ENCODE measurements at places on chromosomes 1 and 21.

DNA sequence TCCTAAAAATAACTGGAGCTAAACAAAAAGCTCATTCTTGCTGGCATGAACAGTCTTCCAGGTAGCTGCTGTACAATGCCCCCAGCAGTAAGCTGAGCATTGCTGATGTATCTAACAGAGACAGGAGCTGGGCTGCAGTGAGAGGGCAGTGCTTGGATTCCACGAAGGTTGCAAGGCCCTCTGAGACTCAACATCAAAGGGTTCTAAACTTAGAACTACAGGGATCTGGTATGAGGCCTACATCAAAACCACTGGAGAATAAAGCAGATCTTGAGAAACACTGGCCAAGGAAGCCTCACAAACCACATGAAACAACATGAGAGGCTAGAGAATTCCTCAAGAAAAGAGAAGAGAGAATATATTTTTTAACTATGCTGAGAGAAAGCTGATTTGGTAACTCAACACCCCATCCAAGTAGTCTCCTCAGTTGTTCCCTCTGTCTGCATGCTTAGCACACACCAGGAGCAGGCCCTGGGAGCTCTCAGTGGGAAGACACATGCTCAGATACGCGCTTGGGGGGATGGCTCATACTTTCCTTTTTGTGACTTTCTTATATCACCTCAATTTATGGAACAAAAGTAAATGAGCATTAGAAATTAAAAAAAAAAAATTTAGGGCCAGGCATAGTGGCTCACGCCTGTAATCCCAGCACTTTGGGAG lies 27.7 kb downstream of the DSTYK start:
- DNase-seq, result no peak

GRCh38 chr21:40270047-40270446 lies 402.8 kb downstream of the PCP4 start:
- no peak for DNase-seq

GRCh38 chr1:225923381-225923691 lies 714 bp downstream of the PYCR2 start:
- no peak for DNase-seq

- DNase-seq, result no peak
Measured at GRCh38 chr1:87684713-87685205, 356.1 kb downstream of the LMO4 start.

DNA sequence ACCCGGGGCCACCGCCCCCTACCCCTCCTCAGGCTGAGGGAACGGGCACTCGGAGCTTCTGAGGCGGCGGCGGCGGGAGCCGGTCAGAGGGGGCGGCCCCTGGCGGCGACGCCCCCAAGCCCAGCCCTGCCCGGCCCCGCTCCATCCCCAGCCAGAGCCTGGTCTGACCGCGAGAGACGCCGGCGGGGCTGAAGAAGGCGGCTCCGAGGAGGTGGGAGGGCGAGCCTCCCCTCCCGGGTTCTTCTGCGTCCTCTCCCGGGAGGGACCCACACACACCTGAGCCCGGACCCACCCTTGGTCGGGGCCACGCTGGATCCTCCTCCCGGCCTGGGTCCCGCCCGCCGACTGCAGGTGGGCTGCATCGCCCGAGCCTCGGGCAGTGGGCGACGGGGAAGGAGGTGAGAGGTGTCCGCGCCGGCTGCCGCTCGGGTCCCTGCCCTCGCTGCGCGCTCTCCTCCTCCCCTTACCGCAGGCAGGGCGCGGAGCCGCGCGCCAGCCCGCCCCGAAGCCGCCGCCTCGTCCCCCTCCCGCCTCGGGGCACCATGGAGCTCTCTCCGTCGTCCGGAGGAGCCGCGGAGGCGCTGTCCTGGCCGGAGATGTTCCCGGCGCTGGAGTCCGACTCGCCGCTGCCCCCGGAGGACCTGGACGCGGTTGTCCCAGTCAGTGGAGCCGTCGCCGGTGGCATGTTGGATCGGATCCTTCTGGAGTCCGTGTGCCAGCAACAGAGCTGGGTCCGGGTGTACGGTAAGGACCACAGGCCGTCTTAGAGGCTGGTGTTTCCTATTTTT lies at the start of gene RASAL2:
RASAL2 (plus strand) TSS at position 154 of the 788 bp plus-strand sequence; CDS start at position 543, 389 bp downstream.
- DNase-seq, result no peak

DNA sequence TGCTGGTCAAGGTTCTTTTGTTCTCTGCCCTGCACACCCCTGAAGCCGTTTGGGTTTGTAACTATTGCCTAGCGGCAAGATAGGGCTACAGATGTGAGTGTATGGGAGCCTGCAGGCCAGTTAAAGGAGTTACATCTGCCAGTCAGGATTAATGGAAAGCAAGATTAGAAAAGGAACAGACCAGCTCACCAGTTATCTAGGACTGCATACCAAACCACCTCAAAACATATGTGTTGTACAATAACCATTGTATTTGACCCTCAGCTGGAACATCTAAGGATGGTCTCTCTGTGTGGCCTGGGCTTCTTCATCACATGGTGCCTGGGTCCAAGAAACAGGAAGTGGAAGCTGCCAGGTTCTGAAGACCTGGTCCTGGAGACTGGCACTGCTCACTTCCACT lies 52.5 kb upstream of the FBXO28 start:
- no peak for DNase-seq

DNA sequence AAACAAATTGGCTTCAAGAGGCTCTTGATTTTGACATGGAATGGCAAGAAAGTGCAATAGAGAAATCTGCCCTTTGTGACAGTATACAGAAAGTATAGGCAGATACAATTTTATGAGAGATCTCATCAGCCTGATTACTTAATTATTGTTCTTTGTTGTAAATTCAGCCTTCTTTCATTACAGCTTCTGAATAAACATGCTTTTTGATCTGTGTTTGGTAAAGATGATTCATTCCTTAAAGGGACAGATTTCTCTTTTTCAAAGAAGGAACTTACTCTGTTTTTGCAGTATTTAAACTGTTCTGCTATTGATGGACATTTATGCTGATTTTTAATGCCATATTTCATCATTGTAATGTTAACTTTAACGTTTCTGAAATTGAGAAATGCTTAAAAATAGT lies 13.7 kb upstream of the MPC2 start:
- no peak for DNase-seq

- no peak for DNase-seq
Measured at GRCh38 chr1:44292651-44293050, 62.4 kb downstream of the ERI3 start.

DNA sequence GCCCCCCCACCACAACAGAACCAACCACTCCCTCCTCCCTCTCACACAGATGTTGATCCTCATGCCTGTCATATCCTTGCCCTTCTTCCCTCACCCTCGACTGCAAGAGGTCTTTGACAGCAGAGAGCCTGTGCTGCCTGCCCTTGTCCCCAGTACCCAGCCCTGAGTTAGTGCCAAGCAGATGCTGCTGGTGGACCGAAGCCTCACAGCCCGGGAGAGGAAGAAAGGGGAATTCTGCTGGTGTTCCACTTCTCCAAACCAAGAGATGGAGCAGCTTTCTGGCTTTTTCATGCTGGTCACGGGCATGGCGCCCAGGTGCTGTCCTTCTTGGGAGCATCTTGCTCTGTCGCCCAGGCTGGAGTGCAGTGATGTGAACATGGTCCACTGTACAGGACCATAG lies 69.1 kb downstream of the SLC66A1 start:
- no peak for DNase-seq

- DNase-seq, result no peak
Measured at GRCh38 chr1:51559064-51559500, 40.0 kb upstream of the EPS15 start.

DNA sequence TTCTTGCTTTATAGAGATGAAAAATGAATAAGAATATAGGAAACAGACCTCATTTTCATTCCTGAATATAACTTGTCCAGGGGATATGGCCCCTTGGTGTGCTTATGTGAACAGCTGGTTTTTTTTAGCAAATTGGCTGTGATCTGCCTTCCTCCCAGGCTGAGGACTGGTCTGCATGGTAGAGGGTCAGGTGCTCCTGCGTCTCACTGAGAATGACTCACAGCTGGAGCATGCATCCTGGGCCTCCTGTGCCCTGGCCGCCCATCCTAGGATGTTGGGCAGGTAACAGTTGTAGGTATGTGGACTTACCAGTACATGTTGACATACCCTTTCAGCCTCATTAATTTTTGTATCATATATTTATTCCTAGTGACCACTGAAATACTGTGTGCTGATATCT lies 29.8 kb downstream of the AGT start:
- no peak for DNase-seq

DNA sequence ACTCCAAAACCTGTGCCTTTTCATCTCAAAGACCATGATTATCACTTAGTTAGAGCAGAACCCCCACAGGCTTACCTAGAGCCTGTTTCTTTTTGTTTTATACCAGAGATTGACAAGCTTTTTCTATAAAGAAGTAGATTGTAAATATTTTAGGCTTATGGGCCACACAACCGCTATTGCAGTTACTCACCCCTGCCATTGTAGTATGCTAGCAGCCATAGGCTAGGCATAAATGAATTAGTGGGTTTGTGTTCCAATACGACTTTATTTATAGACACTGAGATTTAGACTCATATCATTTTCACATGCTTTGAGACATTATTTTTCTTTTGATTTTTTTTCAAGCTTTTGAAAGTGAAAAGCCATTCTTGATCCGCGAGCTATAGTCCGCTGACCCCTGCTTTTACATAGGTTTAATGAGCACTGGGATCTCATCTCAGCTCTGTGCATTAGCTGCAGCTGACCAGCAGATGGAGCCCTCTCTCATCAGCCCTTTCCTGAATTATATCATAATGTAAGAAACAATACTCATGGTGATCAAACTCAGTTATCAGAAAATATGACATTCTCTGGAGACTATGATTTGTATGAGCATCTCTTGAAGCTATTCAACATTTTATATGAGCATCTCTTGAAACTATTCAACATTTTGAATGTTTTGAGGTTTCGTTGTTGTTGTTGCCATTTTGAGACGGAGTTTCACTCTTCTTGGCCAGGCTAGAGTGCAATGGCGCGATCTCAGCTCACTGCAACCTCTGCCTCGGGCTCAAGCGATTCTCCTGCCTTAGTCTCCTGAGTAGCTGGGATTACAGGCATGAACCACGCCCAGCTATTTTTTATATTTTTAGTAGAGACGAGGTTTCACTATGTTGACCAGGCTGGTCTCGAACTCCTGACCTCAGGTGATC lies 111.9 kb upstream of the L1TD1 start:
- DNase-seq, result peak; percentile 6

- DNase-seq, result no peak
Measured at GRCh38 chr1:4108331-4108730, 208.3 kb upstream of the C1orf174 start.

- DNase-seq, result no peak
Measured at GRCh38 chr1:246184503-246184902, 322.6 kb downstream of the SMYD3 start.

DNA sequence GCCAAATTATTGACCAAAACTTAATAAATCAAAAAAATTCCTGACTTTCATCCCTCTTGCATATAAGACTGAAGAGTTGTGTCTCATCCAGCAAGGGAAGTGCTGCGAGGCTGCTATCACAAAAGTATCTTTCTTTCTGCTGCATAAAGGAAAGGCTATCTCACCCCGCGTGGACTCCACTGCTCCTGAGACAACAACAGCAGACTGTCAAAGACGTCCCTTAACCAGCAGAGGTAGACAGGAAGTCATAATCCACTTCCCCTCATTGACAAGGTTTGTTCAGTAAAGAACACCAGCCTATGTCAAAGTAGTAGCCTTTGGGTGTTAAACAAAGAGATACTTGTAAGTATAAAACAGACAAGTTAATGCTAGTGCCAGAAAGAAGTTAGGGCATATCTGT lies 29.4 kb downstream of the VPS26C start:
- DNase-seq, result no peak

- no peak for DNase-seq
Measured at GRCh38 chr1:234241941-234242490, 131.2 kb upstream of the COA6 start.

DNA sequence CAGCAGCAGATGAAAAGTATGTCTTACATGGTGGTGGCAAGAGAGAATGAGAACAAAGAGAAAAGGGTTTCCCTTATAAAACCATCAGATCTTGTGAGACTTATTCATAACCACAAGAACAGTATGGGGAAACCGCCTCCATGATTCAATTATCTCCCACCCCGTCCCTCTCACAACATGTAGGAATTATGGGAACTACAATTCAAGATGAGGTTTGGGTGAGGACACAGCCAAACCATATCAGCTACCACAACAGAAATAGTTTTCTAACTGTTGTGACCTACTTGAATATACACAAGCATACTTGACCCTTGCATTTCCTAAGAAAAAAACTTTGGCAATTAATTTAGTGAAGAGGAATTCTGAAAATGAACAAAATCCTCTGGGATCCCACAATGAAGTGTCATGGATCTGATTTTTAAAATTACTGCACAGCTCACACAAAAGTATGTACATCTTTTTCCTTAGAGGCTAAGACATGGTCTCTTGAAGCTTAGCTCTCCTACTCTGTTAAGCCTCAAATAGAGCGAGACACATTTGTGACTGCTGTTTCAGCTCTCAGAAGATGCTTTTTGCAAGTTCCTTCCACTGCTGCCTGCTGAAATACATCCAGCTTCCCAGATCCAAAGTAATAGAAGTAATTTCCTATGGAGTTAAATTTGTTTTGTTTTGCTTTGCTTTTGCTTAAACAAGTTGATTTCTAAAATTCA lies 265.8 kb downstream of the DPYD start:
- no peak for DNase-seq

GRCh38 chr1:175331891-175332290 lies 139.3 kb upstream of the KIAA0040 start:
- DNase-seq, result no peak

- no peak for DNase-seq
Measured at GRCh38 chr1:54857746-54858561, 29.0 kb downstream of the DHCR24 start.

DNA sequence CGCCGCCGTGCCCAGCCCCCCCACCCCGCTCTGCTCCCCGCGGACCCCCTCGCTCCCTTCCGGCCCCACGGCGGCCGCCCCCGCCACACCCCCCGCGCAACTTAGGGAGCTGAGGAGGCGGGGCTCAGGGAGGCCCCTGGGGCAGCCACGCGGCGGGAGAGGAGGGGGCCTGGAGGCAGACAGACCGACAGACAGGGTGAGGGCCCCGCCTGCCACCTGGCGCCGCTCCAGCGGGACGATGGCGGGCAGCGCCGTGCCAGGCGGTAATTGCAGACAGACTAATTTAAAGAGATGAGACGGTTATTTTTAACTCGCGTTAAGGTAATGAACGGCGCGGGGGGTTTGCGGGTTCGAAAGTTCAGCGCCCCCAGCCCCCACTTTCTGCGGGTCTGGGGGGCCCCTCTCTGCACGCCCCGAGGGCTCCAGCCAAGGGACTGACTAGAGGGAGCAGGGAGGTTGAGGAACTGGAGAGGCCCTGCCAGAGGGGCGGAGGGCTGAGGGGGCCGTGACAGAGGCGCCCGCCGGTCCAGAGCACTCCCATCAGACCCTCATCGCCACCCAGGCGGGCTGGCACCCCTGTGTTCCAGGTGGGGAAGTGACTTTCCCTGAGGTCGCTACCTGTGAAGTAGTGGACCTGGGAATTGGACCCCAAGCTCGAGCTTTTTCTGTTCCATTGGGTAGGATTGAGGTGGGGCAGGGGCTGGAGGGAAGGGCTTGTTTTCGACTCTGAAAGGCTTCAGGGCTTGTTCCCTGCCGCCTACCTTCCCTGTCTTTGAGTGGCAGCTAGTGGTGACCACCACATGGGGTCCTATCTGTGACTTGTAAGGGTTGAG lies 5.4 kb downstream of the FOXO6 start:
- no peak for DNase-seq

- DNase-seq, result no peak
Measured at GRCh38 chr1:234666761-234667160, 56.8 kb upstream of the IRF2BP2 start.

Measured in stimulated activated CD4-positive, alpha-beta T cell treated with anti-CD3 and anti-CD28 coated beads, Interleukin-1b, Interleukin-23, amount 100 ng/mL, for 24 hours (primary cell).